Testis (tissue), 5 donors: ENCODE measurements at places on chromosomes 6 and 20. TPM values are rescaled to one million over a fixed set of nuclear protein-coding genes. Genes with fewer than 3 reads are reported as not detected.
A peak's percentile ranks its signal among the peaks of the same experiment; 100 is the strongest.

- H3K27ac ChIP-seq: no peak overlapping the region
- peak; percentile 12 for DNase-seq
- H3K4me3 ChIP-seq: peak overlapping the region; percentile 22
Measured at GRCh38 chr6:94511502-94512088, 1065.7 kb upstream of the MANEA start.

GRCh38 chr6:6006006-6006427 lies 708 bp downstream of the NRN1 start:
- no peak overlapping the region for H3K27ac ChIP-seq
- H3K27me3 ChIP-seq: peaks cover 6% of the 10 kb centered on the region
- H3K4me3 ChIP-seq: no peak overlapping the region
- no peaks in the 10 kb centered on the region for H3K36me3 ChIP-seq

DNA sequence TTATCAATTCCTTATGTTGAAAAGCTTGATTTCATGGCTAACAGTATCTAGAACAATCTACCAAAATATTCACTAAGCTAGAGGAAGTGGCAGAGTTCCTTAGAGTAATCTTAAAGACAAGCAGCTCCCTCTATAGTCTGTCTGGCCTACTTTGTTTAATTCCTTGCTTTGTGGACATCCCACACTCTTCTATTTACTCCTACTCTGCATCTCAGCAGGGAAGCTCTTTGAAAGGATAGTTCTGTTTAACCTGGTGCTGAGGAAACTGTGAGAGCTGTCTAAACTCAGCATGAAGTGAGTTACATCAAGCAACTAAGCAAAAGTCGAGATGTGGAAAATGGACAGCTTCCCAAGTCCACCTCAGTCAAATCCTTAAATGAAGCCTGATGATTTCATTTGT lies 4.3 kb downstream of the REV3L start:
- no peaks in the 10 kb centered on the region for H3K27me3 ChIP-seq
- H3K4me1 ChIP-seq: peaks cover 17% of the 10 kb centered on the region
- H3K36me3 ChIP-seq: no peaks in the 10 kb centered on the region
- no peak overlapping the region for H3K27ac ChIP-seq

DNA sequence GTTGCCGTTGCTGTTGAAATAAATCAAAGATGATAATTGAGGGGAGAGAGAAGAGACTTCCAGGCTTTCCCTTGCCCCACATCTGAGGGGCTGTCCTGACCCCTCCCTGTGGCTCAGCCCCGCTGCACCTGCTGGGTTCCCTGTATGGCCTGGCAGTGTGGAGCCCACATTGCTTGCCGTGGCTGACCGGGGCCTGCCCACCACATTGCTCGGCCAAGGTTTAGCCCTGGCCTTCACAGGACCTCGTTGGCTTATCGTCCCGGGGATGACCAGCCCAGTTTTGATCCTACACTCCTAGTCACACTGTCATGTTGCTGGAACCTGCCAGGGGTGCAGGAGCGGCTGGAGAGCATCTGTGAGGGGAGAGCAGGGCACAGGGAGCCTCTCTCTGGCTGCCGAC lies 102.4 kb downstream of the CDH4 start:
- no peak overlapping the region for H3K4me3 ChIP-seq
- no peaks in the 10 kb centered on the region for H3K36me3 ChIP-seq
- H3K27me3 ChIP-seq: no peaks in the 10 kb centered on the region
- no peak for DNase-seq
- no peaks in the 10 kb centered on the region for H3K4me1 ChIP-seq

DNA sequence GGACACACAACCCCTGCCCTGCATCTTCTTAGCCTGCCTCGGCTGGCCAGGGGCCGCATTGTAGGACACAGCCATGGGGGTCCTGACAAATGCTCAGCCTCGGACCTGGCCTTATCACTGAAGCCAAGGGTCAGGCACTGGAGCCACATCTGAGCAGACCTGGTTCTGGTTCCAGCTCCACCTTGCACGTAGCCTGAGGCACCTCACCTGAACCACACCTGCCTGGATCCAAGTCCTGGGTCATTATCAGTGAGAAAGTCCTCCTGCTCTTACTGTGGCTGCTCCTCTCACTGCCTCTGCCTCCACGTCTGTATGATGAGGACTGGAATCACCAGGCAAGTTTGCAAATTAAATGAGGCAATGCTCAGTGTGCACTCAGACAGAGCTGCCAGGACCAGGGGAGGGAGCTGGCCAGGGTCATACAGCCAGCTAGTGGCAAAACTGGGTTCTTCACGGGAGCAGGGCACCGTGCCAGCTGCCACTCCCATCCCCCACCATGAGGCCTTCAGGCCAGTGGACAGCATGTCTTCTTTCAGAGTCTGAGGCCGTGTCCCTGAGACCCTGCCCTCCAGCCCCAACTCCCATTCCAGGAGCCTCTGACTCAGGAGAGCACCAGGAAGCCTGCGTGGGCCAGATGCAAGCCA lies 40.2 kb downstream of the MRPL14 start:
- no peak overlapping the region for H3K27ac ChIP-seq
- no peak for DNase-seq
- H3K4me3 ChIP-seq: no peak overlapping the region
- H3K4me1 ChIP-seq: no peaks in the 10 kb centered on the region
- H3K36me3 ChIP-seq: no peaks in the 10 kb centered on the region

- H3K4me3 ChIP-seq: no peak overlapping the region
- no peaks in the 10 kb centered on the region for H3K27me3 ChIP-seq
- H3K36me3 ChIP-seq: no peaks in the 10 kb centered on the region
- H3K4me1 ChIP-seq: no peaks in the 10 kb centered on the region
- no peak for DNase-seq
- H3K27ac ChIP-seq: no peak overlapping the region
Measured at GRCh38 chr6:105514306-105514705, 111.4 kb upstream of the PREP start.

GRCh38 chr6:130381012-130381411 lies 15.2 kb downstream of the TMEM200A start:
- H3K4me1 ChIP-seq: no peaks in the 10 kb centered on the region
- no peaks in the 10 kb centered on the region for H3K27me3 ChIP-seq
- no peaks in the 10 kb centered on the region for H3K36me3 ChIP-seq
- no peak overlapping the region for H3K27ac ChIP-seq
- DNase-seq: no peak

DNA sequence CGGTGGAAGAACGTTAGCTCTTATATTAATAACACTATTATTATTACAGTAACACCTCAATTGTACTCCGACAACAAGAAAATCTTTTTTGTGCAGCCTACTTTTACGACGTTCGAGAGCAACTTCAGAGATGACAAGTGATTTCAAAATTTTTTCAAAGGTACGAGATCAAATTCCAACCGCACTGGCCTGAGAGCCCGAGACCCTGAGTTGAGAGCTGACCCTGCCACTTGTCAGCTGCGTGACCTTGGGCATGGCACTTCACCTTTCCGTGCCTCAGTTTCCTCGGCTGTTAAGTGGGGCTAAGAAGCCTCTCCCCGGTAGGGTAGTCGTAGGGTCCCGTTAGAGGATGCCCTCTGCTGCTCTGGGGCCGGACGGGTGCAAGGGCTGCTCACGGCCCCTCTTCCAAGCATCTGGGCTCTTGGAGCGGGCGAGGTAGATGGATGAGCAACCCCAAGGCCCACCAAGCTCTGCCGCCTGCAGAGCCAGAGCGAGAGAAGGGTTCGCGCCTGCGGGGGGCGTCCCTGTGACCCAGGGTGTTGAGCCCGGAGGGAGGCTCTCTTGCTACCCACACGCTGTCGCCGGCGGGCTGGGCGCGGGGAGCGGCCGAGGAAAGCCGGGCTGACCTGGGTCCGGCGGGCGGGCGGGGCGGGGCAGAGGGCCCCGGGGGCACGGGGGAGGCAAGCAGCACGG lies 510 bp downstream of the NDRG3 start:
- peak overlapping the region; percentile 76 for H3K27ac ChIP-seq
- DNase-seq: peak; percentile 35
- H3K27me3 ChIP-seq: no peaks in the 10 kb centered on the region
- no peaks in the 10 kb centered on the region for H3K36me3 ChIP-seq

DNA sequence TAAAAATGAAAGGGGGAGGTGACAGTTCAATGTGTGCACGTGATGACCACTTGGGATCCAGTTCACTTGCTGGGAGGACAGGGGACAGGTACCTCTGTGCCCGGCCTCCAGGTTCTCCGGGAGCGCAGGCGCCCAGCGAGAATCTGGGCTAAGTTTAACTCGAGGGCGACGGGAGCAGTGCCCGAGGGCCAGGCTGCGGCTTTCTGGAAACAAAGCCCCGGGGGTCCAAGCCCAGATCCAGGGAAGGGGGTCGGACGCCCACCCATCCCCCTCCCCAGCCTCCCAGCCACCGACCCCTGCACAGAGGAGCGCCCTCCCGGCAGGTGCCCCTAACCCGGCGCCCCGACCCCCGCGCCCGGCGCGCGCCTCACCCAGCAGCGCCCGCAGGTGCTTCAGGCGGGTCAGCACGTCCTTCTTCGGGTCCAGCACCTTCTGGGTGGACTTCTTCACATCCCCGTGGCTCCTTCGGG lies 405 bp downstream of the RALGAPA2 start:
- H3K4me3 ChIP-seq: peak overlapping the region; percentile 84
- H3K27me3 ChIP-seq: no peaks in the 10 kb centered on the region
- peak overlapping the region; percentile 63 for H3K27ac ChIP-seq

DNA sequence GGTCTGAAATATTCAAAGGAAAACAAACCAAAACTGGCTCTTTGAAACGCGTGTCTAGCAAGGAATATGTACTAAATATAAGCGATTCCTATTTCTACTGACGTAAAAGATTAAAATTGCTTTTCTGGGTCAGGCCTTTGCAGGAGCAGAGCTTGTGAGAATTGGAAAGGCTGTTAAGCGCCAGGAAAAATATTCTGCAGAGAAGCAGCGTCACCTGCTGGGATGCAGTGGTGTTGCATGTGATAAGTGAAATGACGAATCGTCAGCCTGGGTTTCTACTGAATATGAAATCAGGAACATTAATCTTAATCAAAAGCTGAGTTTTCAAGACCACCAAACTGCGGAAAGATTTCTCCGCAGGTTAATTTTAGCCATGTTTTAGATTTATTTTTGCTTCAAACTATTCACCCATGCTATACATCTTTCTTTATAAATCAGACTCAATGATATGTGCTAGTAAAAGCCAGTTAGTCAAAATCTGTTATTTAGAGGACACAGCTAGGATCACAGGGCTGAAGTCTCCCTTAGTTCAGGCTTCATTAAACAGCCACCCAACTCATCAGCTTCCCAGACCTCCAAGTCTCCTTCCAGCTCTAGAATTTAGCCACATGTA lies 67.4 kb downstream of the ALDH8A1 start:
- no peak overlapping the region for H3K4me3 ChIP-seq
- no peaks in the 10 kb centered on the region for H3K36me3 ChIP-seq
- peak; percentile 82 for DNase-seq
- H3K27ac ChIP-seq: no peak overlapping the region
- H3K27me3 ChIP-seq: no peaks in the 10 kb centered on the region

DNA sequence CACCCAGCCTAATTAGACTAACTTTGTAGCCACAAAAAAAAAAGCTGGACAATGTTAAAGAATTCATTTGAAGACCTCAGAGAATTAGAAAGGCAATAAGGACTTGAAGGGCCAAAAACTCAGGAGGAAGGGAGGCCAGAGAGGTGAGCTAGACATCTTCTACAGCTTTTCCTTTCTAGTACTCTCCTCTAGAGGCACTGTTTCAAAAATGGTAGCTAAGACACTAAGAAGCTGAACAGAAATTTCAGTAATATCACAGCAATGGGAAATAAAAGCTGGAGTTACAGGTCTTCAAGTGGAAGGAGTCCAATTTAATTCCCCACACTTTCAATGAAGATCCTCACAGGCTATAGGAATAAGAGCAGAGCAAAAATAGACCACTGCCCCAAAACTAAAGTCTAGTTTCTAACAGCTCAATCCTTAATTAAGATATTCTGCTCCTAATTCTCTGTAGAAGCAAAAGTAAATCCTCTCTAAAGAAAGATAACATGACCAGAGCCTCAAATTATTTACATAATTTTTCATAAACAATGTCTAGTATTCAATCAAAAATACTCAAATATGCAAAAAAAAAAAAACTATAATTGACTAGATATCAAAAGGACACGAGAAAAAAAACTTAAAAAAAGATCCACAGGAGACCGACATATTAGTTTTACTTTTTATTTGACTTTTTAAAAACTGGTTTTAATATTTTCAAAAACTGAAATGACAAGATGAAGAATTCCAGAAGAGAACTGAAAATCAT lies 63.7 kb downstream of the RNGTT start:
- no peaks in the 10 kb centered on the region for H3K4me1 ChIP-seq
- no peak overlapping the region for H3K4me3 ChIP-seq
- DNase-seq: no peak

DNA sequence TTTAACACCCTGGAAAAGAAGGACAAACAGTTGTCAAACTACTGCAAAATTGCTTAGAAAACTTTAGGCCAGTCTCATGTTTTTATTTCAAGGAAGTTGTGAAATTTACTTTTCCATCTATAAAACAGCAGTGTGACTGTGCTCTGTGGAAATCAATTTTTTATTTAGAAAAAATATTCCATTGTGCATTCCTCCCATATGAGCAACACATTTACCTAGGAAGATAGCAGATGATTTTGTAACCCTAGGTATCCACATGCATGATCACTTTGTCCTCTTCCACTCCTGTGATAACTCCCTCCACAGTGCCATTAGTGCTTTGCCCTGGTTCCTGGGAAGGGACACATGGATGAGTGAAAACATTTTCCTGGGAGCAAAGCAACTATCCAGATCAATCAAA lies 70.0 kb upstream of the SHLD1 start:
- no peaks in the 10 kb centered on the region for H3K36me3 ChIP-seq
- no peaks in the 10 kb centered on the region for H3K27me3 ChIP-seq
- H3K4me3 ChIP-seq: no peak overlapping the region
- no peak for DNase-seq
- H3K4me1 ChIP-seq: no peaks in the 10 kb centered on the region
- H3K27ac ChIP-seq: no peak overlapping the region

DNA sequence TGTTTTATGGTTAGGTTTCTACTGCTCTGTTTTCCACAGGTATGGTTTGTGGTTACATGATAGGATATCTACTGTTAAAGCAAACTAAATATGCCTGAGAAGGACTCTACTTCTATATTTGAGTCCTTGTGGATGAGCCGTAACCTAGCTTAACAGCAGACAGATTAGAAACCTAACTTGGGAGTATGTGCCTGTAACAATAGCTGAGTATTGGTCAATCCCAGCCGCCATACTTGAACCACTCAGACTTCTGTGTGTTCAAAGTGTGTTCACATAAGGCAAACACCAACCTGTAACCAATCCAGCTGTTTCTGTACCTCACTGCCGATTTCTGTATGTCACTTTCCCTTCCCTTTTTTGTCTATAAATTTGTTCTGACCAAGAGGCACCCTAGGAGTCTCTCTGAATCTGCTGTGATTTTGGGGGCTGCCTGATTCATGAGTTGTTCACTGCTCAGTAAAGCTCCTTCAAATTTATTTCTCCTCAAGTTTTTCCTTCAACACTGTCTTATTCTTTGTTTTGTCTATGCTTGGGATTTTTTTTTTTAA lies 37.1 kb downstream of the PHF3 start:
- H3K27ac ChIP-seq: no peak overlapping the region
- H3K36me3 ChIP-seq: no peaks in the 10 kb centered on the region
- H3K4me1 ChIP-seq: peaks cover 11% of the 10 kb centered on the region
- no peak overlapping the region for H3K4me3 ChIP-seq
- DNase-seq: no peak
- H3K27me3 ChIP-seq: no peaks in the 10 kb centered on the region

- no peak for DNase-seq
- H3K4me1 ChIP-seq: peaks cover 4% of the 10 kb centered on the region
- no peaks in the 10 kb centered on the region for H3K27me3 ChIP-seq
- no peak overlapping the region for H3K27ac ChIP-seq
- no peaks in the 10 kb centered on the region for H3K36me3 ChIP-seq
- no peak overlapping the region for H3K4me3 ChIP-seq
Measured at GRCh38 chr6:148435386-148435785, 92.7 kb downstream of the SASH1 start.

WFDC5 gene
- 2.1 TPM for polyA plus RNA-seq

KIAA1755 gene
- 5.2 TPM for polyA plus RNA-seq

HLA-DQB1 gene
- 7.7 TPM for polyA plus RNA-seq

C2 gene
- 24.8 TPM for polyA plus RNA-seq

PRR18 gene
- polyA plus RNA-seq: 0.16 TPM

FLRT3 gene
- 3.0 TPM for polyA plus RNA-seq

CALHM4 gene
- polyA plus RNA-seq: 1.2 TPM
